ENCODE measurements at places on chromosomes 6 and 20.

GRCh38 chr6:24775520-24776058 is 852 bp downstream of the GMNN start:
- no peak for DNase-seq

DNA sequence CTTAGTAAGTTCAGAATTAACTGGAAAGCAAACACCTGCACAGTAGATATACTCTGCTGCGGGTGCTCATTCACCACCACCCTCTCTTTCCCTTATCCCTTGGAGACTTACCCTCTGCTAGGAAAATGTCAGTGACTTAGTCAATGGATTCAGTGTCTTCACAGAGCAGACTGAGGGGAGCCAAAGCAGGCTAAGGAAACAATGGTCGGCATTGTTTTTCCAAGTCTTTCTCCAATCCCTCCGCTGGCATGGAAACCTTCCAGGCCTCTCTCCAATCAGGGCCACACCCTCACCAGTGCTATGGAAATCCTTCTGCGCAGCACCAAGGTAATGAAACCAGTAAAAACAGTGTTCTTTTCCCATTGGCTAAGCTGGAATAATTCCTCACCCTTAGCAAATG is 531.2 kb downstream of the TFAP2B start:
- no peak for DNase-seq

DNA sequence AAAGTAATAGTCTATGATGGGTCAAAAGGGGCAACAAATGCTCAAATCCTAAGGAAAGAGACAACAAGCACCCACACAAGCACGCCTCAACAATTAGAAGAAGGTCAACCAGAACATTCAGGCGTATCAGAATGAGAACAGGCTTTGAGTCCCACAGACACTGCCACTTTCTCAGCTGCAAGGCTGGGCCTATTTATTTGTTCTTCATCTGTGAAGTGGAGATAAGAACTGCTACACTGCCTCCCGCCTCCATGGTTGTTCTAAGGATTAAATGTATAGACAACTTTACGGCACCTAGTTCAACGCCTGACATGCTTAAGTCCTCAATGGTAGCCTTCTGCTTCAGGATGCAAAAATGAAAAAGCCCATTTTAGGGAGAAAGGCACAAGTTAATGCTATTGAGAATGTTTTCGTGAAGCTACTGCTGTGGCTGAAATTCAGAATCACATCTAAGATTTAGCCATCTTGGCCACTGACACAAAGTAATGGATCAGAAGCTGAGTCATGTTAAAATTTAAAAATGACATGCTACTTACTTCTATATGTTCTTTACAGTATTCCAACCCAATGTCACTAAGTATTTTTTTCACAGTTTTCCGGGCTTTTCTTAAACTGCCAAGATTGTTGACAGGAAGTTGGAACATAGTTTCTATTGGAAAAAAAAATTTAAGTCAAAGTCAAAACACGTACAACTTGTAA is 27.7 kb downstream of the ADNP start:
- no peak for DNase-seq

DNA sequence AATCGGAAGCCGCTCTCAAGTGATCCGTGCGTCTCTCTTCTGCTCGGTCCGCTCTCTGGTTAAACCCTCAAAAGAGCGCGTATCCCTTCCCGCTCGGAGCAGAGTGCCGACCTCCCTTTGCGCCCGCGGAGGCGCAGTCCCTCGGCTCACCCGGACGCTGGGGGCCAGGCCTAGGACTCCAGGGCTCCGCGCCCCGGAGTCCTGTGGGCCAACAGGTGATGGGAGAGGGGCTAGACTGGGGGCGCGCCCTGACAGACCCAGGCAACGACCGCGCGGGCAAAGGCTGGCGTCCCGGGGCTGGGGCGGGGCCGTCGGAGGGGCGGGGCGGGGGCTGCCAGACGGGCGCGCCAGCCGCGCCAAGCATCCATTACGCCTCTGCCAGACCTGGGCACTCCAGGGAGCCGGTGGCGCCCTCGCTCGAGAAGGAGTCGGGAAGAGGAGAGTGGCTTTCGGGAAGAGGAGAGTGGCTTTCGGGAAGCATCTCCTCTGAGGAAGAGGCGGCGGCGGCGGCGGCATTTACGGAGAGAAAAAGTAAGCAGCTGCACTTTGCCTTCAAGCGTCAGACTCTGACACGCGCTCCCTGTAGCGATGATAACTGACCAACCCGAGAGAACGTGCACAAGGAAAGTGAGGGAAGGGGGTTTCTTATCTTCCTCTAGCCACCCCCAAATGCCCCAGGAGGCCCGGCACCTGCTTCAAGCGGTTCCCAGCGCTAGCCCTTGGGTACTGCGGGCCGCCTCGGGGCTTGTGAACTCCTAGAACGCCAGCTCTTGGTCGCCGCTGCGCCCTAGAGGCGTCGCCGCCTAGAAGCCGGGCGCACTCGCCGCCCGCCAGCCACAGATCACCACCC is 2.6 kb downstream of the EPHA7 start:
- DNase-seq = peak; percentile 69

- no peak for DNase-seq
Measured at GRCh38 chr6:70700922-70701876, 33.5 kb downstream of the SMAP1 start.

DNA sequence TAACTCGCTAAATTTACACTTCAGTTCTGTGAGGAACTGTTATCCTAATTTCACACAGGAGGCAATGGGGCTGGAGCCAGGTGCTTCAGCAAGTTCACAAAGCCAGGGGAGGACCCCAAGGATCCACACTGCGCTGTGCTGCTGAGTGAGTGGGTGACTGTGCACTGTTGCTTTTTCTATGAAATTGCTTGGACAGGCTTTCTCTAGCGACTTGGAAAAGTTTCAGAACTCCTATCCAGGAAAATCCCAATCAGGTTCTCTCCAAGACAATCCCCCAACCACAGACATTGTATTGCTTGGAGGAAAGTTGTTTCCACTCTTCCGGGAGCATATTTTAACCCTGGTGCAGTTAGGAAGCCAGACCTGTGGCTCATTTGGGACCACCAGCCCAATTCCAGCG is 175.9 kb upstream of the CST7 start:
- DNase-seq = no peak

DNA sequence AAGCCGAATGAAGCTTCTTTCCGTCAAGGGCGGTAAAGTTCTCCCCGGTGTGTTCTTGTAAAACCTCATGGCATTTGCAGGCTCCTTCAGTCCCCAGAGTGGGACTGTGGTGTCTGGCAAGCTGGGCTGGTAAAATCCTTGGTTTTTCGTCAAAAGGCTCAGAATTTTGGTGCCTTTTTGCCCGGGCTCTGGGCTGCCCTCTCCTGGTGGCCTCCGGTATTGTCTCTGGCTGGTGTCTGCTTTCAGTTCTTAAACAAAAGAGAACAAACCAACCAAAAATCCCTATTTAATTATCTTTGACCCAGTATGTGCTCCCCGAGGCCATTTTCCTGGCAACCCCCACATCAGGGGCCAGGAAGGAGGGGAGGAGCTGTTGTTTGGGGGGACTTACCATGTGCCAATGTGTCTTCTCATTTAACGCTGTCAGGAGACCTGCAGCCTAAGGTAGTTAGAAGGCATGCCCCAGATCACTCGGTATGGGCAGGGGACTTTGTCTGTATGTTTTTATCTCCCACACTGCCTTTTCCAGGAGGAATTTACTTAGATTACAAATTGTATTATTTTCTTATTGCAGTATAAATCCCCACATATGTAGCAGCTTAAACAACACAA is 11.1 kb downstream of the CDH4 start:
- no peak for DNase-seq

- no peak for DNase-seq
Measured at GRCh38 chr6:1334684-1335083, 22.8 kb downstream of the FOXQ1 start.

DNA sequence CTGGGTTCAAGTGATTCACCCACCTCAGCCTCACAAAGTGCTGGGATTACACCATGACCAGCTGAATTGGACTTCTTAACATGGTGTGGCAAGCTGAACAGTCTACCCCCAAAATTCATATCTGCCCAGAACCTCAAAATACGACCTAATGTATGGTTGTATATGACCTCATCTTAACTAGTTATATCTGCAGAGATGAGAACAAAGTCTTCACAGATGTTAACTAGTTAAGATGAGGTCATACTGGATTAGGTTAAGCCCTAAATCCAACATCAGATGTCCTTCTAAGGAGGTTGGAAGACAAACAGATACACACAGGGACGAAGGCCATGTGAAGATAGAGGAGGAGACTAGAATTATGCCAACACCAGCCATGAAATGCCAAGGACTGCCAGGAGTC is 102.5 kb downstream of the JPH2 start:
- DNase-seq = no peak

- DNase-seq = no peak
Measured at GRCh38 chr6:33314515-33314942, 651 bp upstream of the TAPBP start.

- DNase-seq = no peak
Measured at GRCh38 chr6:56860475-56860874, 94.4 kb upstream of the BEND6 start.

- no peak for DNase-seq
Measured at GRCh38 chr6:125050663-125051318, 88.6 kb downstream of the RNF217 start.

GRCh38 chr6:44614396-44614795 is 226.9 kb downstream of the CDC5L start:
- no peak for DNase-seq

GRCh38 chr20:23874747-23875146 is 4.8 kb downstream of the CST5 start:
- no peak for DNase-seq

DNA sequence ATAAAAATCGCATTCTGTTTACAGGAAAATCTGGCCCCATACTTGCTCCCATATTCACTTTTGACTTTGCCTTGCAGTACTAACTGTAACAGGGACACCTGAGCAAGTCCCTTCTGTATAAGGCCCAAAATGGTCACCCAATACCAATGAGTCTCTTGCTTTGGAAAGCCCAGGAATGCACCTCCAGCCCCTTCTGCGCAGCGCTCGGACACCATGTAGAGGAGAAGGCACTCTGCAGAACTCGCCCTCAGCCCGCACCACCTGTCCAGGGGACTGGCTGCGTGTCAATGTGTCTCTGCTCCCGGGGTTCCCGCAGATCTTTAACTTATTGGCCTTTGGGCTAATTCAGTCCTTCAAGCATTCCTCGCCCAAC is 746 bp upstream of the PRND start:
- no peak for DNase-seq

DNA sequence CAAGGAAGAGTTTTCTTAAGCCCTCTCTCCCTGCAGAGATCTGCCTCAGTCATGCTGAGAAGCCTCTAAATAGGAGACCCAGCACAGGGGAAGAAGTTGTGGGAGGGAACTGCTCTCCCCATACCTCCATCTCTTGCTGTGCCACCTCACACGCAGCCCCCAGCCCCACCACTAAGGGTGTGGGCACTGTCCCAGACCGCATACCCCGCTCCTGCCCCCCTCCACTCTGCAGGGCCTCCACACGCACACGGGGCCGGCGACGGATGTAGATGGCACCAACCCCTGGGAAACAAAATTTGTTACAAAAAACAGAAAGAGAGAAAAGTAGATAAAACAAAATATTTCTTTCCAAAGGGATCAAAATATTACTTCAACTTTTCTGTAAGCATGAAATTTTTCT is 10.2 kb upstream of the CPNE1 start:
- DNase-seq = no peak

- DNase-seq = no peak
Measured at GRCh38 chr6:24576447-24576846, 69.5 kb downstream of the KIAA0319 start.
